ENCODE measurements at places on chromosomes 2 and 18.

GRCh38 chr18:2853926-2854664, 7.3 kb downstream of the EMILIN2 start:
- no peak for DNase-seq

DNA sequence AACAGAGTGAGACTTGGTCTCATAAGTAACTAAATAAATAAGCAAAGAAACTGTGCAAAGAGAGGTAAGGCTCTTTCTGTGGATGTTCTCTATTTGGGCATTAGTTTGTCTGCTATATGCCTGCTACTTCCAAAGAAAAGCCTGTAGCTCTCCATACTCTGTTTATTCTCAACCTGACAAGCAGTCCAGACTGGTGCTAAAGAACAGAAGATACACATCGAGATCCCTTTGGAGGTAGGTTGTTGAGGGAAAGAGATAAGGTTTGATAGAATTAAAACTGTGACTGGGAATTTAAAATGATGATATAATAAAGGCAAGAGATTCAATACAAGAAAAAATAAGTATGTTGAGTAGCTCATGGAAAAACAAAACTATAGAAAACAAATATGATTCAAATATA, 885.1 kb upstream of the FSHR start:
- no peak for DNase-seq

DNA sequence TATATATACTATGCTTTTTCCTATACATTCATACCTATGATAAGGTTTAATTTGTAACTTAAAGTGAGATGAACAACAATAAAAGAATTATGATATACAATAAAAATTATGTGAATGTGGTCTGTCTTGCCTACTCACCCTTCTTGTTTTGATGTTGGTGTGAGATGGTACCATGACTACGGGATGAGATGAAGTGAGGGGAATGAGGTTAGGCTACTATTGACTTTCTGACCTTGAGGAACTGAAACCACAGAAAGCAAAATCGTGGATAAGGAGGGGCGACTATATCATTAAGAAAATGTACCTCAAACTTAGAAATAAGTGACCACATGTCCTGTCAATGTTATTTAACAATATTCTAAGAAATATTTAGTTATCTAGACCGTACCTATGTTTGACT, 103.9 kb upstream of the PPP1CB start:
- no peak for DNase-seq

DNA sequence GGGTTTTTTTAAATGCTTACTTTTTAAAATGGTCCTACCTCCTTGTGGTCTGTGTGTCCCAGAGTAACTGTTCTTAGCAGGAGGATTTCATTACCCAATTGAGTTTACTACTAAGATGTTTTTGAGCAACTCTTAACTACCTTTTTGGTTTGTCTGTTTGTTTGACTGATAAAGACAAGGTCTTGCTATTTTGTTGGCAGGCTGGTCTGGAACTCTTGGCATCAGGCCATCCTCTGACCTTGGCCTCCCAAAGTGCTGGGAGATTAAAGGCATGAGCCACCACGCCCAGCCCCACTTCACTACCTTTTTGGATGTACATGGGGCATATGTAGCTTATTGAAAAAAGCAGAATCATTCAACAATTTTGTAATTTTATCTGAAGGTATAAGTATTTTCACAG, 14.9 kb downstream of the MRPS9 start:
- no peak for DNase-seq

GRCh38 chr2:101311696-101312017, 3.2 kb upstream of the RNF149 start:
- DNase-seq = no peak

- no peak for DNase-seq
Measured at GRCh38 chr2:159639712-159640111, 23.4 kb upstream of the BAZ2B start.
